ENCODE measurements at places on chromosomes 6 and 20. TPM values are rescaled to one million over a fixed set of nuclear protein-coding genes. Genes with fewer than 3 reads are reported as not detected.

GRCh38 chr6:5343998-5344397 lies 82.7 kb downstream of the FARS2 start:
- peak; percentile 85 for DNase-seq

- peak; percentile 99 for DNase-seq
Measured at GRCh38 chr6:46948699-46949098, 27.0 kb upstream of the ADGRF5 start.

DNA sequence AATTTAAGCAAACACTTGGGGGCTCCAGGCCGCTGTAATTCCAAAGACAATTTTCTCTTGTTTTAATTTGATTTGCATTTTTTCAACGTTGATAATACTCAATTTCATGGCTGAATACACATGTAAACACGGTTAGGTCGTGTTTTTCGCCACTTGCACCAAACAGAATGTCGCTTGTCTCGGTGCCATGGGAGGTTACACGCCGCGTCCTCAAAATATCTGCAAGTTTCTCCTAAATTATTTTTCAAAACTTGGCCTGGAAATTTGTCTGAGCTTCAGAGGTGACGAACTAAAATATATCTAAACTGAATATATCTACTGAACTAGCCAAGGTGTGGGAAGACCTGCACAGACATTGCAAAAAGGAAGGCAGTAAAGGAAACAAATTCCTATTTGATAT lies 15.0 kb downstream of the FOXA2 start:
- no peak for DNase-seq

DNA sequence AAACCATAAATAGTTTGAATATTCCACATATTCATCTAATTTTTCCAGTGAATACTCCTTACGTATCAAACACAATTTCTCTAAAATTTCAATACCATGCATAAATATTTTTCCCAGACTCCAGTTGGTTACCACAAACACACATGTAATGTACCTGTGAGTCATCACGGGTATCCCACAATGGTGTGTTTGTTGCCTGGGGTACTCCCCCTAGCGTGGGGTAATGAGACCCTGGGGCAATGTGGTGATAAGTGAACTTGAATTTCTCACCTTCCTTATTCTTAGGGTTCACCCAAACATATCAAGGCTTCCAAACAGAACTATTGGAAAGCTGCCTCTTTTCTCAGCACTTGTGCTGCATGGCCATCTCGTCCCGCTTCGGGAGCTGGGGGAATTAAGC lies 51.0 kb downstream of the STX7 start:
- DNase-seq, result no peak

GRCh38 chr6:38057994-38058393 lies 238.5 kb downstream of the ZFAND3 start:
- no peak for DNase-seq

- no peak for DNase-seq
Measured at GRCh38 chr6:4950836-4951533, 52.9 kb downstream of the RPP40 start.

DNA sequence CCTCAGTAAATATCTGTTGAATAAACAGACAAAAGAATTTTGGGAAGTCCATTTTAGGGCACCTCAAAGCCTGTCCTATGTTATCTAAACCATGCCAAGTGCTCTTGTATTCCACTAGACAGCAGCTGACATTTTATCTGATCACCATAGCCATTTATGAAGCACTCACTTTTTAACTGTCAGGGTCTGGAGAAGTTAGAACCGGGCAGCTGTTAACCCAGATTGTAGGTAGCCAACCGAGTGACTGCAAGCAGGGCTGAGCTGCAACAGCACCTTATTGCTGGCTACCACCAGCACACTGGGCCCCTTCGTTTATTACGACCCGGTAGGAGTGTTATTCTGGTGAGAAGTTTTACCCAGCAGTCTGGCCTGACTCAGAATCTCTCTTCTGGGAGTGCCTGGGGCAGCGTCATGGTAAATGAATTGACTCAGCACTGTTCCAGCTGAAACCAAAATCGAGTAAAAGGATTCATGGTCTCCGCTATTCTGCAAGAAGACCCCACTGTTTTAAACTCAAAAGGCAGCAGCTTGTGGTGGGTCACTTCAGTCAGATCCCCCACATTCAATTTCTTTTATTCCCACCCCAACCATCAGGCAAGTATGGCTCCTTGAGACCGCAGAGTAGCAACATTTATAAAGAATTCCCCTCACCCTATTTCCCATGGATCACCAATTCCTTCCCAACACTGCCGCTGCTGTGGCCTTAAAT lies 1.7 kb downstream of the UBE2V1 start:
- no peak for DNase-seq

GRCh38 chr6:15500901-15501825 lies 161.7 kb downstream of the DTNBP1 start:
- no peak for DNase-seq

Gene GJA1
- 1,357 TPM for total RNA-seq

Gene SEMG2
- total RNA-seq, result not detected

Gene COL20A1
- total RNA-seq, result not detected

Gene PPP1R11
- total RNA-seq, result 12.0 TPM

Gene RIPPLY2
- 0.51 TPM for total RNA-seq

Gene TRMT6
- total RNA-seq, result 4.2 TPM

Gene MED20
- total RNA-seq, result 34.3 TPM

Gene ZNF512B
- 5.9 TPM for total RNA-seq

Gene EDN3
- total RNA-seq, result not detected

Gene CCDC170
- under 0.01 TPM for total RNA-seq

Gene HLA-DQB1
- under 0.01 TPM for total RNA-seq

All from dermis microvascular lymphatic vessel endothelial cell (primary cell).